Anterior cingulate cortex (tissue), 58 donors: ENCODE measurements at places on chromosomes 4 and X.

DNA sequence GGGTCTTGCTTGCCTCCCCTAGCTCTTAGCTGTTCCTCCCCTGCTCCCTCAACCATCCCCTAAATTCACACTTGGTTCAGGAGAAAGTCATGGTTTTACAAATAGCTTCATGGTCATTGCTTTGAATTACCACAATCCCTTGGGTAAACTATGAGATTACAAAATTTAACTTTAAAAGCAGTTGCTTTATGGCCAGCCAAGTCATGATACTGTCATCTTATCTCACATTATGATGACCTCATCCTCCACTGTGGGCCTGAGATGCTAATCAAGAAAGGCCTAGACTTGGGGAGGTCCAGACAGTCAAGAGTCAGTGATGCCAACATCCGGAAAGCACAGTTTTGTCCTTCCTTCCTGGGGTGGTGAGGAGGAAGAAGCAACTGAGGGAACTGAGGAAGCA, 10.5 kb upstream of the FGF16 start:
- DNase-seq = no peak

DNA sequence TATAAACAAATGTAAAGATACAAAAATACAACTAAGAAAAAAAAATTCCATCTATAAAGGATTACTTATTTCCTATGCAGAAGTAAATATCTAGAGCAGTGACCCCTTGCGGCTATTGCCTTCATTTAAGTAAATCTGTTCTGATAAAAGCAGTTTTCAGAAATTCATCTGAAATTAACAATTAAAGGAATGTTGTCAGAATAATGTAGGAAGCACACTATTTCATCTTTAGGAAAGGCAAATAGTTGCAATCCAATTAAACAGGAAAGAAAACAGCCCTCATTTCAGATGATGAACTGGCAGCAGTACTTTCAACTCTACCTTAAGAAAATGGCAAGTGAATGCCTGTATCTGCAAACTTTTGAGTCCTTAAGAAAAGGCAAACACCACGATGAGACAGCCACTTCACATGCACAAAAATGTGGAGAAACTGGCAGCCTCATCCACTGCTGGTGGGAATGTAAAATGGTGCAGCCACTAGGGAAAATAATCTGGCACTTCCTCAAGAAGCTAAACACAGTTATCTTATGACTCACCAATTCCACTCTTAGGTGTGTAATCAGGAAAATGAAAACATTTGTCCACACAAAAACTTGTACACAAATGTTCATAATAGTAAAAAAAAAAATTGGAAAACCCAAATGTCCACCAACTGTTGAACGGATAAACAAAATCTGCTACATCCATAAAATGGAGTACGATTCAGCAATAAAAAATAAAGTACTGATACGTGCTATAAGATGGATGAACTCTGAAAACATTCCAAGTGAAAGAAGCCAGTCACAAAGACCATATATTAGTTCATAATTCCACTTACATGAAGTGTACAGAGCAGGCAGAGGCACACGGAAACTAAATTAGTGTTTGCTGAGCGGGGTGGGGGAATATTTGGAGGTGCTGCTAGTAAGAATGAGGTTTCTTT, 2.0 kb upstream of the THAP9 start:
- no peak for DNase-seq

- no peak for DNase-seq
Observed at GRCh38 chr4:75180790-75181776, 248.2 kb downstream of the PARM1 start.

GRCh38 chrX:19350941-19351384, 7.2 kb downstream of the PDHA1 start:
- DNase-seq = no peak

- DNase-seq = no peak
Observed at GRCh38 chr4:109846395-109847098, 1.4 kb upstream of the LRIT3 start.

GRCh38 chrX:24167719-24168472, 18.4 kb downstream of the ZFX start:
- no peak for DNase-seq

GRCh38 chr4:82320351-82320750, 53.4 kb downstream of the HNRNPD start:
- no peak for DNase-seq

DNA sequence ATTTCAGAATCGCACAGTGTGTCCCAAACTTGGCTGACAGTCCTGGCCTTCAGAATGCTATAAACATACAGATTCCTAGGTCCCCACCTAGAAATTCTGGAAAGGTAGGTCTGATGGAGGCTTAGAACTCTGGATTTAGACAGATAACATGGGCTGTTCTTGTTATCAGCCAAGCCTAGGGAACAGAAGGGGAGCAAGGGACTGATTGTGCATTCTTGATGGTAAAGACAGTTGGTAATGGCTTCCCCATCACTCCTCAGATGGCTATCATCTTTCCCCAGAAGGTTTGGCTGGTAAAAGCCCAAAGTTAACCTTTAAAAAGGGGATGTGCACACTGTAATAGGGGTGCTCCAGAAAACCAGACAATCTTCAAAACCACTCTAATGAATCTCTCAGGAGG, 35.7 kb downstream of the DIPK2B start:
- no peak for DNase-seq

GRCh38 chrX:130772105-130772775, 130.8 kb downstream of the ENOX2 start:
- no peak for DNase-seq

DNA sequence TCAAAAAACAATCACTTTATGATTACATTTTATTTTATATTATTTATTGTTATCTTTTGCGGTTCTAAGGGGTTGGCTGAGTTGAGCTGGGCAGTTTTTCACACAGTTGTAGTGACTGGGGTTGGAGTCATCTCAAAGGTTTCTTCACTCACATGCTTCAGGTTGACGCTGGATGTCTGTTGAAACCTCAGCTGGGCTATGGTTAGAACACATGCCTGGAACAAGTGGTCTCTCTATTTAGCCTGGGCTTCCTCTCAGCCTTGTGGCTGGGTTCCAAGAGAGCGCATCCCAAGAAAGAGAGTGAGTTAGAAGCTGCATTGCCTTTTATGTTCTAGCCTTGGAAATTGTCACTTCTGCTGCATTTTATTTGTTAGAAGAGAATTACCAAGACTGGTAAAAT, 87.4 kb downstream of the CBLL2 start:
- no peak for DNase-seq

DNA sequence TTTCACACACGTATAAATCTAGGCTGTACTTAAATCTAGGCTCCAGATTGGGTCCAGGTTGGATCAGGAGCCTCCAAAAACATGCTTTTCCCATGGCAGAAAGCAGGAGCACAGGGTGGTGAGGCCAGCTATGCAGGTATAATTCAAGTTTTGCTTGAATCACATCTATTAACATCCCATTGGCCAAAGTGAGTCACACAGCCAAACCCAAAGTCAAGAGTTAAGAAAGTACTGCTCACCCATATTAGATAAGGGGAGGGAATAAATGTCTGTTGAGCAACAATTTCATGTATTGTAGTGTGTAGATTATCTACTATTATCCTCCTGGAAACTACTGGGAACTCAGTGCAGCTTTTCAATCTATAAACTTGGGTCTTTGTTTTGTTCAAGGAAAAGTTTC, 12.8 kb downstream of the SUPT20HL2 start:
- no peak for DNase-seq

GRCh38 chrX:97787311-97787710, 903.6 kb downstream of the RPA4 start:
- DNase-seq = no peak

DNA sequence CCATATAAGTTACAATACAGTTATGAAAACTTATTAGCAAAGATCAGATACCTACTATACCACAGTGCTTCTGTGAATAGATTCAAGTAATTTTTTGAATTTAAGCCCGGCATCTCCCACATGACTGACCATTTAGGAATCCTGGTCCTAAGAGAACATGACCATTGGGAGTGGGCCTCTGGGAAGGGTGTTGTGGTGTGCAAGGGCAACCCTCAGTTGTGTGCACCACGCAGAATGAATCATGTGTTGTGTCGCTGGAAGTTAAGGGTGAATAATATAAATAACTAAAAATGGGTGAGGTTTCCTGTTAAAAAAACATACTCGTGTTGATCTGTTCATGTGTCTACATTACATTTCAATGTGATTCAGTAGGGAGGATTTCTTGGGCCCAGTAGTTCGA, 15.5 kb downstream of the CPE start:
- DNase-seq = no peak

- DNase-seq = no peak
Observed at GRCh38 chr4:188767496-188767895, 628.3 kb downstream of the TRIML1 start.

GRCh38 chr4:139774759-139775487, 109.3 kb downstream of the MGST2 start:
- no peak for DNase-seq

- DNase-seq = no peak
Observed at GRCh38 chr4:78197947-78198346, 140.8 kb downstream of the FRAS1 start.

DNA sequence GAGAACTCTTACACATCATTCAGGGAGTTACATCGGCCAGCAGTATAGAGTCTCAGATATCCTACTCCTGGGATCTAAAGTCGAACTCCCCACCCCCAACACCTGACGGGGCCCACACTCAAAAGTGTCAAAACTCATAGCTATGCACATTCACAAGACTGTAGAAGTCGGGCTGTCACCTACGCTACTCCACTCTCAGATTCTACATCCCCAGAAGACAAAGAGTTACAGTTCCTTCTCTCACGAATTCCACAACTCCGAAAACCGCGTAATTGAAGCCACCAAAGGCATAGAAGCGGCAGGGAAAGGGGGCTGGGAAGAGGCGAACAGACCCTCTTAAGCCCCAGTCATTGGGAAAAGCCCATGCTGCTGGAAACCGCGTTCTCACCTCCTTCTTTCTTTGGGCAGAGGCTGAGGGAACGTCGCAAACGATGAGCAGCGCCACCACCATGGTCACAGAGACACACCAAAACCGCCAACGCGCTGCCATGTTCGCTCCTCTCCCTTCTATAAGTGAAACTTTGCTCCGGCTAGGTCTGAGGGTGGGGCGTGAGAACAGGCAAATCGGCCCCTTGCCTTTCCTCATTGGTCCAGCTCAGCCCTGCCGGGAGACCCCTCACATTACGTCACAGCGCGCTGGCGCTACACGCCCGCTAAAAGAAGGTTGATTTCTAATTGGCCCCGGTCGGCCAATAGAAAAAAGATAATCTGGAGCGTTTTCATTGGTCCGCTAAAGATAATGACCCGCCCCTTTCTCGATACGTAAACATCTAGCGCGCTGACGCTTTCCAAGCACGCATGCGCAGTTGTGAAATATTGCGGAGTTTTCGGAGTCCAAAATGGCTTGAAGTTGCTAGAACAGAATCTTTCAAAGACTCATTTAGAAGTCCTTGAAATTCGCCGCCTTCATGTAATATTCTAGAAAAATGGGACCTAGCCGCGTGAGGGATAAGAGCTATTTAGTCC, at the start of gene MAGT1:
Gene MAGT1, minus strand, starts transcription at position 515 of the 966 bp plus-strand sequence. Its CDS starts 25 bp downstream, at position 490.
- DNase-seq = peak; percentile 58

DNA sequence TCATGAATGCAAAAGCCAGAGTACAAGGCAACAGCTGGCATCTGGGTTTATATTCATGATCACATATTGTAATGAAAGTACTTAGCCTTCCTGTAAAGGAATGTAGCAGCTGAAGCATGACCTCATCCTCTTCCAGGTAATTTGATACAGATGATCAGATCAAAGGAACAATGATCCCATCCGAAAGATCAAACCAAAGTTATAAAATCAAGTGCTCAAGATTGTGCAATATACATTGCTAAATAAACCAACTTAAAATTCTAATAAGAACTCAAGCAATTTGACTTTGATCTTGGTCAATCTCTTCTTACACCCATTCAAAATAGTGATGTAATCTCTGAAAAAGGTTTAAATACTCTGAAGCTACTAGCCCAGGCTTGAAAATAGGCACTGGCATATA, 113.1 kb upstream of the INPP4B start:
- DNase-seq = no peak

- no peak for DNase-seq
Observed at GRCh38 chr4:132123870-132124623, 1025.0 kb upstream of the PCDH10 start.

DNA sequence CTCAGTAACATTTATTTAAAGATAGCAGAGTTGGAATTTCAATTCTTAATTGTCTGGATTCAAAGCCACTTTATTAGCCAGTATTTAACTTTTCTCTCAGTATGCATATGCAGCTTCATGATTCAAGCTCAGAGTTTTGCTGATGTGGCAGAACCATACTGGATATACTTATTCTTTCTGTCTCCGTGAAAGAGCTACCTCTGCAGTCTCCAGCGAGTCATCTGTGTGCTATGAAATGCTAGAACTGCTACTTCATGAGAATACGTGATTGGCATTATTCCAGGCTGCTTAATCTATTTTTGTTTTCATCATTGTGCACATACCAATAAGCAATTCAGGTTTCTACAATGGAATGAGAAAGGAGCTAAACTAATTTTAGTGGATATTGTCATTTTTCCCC, 743.7 kb downstream of the C4orf33 start:
- DNase-seq = no peak

DNA sequence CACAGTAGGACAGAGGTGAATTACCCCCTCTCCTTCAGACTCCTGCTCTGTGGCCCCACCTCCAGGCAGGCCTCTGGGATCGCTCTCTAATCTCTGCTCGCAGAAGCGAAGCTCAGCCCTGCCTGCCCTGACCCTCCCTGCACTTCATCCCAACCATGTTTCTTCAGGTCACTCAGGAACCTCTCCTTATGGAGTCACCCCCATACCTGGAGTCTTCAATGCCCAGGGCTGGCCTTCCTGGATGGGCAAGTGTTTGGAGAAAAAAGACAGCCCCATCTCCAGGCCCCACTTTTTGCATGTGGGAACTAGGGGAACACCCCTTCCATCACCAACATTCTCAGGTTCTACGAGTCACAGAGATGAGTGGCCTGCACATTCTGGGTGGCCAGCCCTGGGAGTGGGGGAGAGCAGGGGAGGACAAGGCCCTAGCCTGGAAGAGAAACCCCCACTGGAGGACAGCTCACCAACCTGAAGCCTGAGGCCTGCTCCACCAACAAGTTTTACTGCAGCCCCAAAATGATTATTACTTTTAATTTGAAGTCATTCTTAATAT, 90.8 kb downstream of the PPP2R2C start:
- DNase-seq = no peak

DNA sequence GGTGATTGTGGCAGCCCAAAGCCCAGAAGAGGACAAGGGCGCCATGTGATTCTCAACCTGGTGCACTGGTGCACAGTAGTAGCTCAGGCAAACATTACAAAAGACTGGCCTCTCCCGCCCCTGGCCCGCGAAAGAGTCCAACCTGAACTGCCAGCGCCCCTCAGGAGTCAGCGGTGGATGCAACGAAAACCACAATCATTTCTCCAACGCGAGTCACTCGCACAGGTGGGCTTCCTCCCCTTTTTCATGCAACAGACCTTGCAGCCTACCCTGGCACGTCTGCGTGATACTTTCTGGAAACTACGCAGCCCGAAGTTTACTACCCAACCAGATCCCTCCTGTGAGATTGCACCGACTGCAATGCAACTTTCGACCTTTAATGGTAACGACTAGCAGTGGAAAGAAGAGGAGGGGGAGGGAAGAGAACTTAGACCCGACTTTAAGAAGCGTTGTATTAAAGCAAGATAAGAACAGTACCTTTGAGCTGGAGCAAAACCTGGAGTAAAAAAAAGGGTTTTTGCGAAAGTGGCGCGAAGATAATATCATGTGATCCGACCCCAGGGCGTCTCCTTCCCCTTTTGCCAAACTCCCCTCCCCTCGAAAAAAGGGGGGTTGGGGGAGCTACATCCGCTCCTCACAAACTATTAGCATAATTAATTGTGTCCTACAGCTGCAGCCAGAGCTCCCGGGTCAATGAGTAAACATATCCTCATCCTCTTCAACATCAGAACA, 63.3 kb upstream of the CCDC160 start:
- no peak for DNase-seq
